HuH-7 (cell line): ENCODE measurements at places on chromosomes 16 and 17.
A peak's percentile ranks its signal among the peaks of the same experiment; 100 is the strongest.

- no peak for DNase-seq
Observed at GRCh38 chr16:52408191-52408845, 138.6 kb downstream of the TOX3 start.

DNA sequence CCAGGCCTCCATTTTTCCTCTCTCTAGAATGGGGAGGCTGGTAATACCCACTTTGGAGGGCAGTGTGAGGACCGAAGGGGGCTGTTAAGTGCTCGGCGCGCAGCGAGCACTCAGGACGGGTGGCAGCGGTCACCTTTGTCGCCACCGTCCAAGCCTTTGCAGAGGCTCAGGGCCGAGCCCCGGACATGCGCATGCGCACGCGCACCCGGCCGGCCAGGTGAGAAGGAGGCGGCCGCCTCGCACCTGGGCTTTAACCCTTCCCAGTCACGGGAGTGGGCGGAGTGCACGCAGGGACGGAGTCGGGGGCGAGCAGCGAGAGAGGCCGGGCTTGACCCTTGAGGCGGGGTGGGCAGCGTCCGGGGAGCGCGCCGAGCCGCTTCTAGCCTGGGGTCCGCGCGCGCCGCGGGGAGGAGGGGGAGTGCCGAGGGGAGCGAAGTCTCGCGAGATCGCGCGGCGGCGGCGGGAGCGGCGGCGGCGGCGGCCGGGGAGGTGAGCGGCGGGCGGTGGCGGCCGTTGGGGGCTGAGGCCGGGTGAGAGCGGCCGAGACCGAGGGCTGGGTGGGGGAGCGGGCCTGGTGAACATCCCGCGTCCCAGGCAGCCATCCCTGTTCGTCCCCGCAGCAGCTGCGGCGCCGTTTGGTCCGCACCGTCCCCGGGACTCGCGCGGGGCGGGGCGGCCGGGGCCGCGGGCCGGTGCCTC lies at the start of gene MRTFB:
Gene MRTFB (plus strand): TSS at position 443 of the 699 bp plus-strand sequence. CDS start 69,288 bp downstream, outside the sequence.
- peak; percentile 84 for DNase-seq

DNA sequence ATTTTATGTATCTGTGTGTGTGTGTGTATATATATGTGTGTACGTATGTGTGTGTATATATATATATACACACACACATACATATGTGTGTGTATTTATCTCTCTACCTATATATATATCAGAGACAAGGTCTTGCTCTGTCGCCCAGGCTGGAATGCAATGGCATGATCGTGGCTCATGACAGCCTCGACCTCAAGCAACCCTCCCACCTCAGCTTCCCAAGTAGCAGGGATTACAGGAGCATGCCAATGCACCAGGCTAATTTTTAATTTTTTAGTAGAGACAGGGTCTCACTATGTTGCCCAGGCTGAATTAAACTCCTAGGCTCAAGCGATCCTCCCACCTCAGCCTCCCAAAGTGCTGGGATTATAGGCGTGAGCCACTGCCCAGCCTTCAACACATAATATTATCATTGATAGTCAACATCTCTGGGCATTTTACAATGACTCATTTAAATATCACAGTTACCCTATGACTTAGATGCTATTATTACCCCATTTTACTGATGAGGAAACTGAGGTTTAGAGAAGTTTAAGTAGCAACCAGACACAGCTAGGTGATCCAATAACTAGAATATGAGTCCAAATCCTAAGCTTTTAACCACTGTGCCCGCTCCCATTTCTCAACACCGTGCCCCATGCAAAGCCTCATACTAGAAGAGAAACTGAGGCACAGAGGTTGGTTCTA lies 24.3 kb downstream of the G6PC3 start:
- no peak for DNase-seq

GRCh38 chr16:81601008-81601428 lies 156.4 kb downstream of the CMIP start:
- no peak for DNase-seq

- peak; percentile 45 for DNase-seq
Observed at GRCh38 chr17:32588982-32589381, 102.2 kb downstream of the CDK5R1 start.

- DNase-seq, result no peak
Observed at GRCh38 chr17:51044976-51045375, 75.7 kb downstream of the SPAG9 start.

- DNase-seq, result no peak
Observed at GRCh38 chr17:6660101-6660500, 8.5 kb downstream of the C17orf100 start.

DNA sequence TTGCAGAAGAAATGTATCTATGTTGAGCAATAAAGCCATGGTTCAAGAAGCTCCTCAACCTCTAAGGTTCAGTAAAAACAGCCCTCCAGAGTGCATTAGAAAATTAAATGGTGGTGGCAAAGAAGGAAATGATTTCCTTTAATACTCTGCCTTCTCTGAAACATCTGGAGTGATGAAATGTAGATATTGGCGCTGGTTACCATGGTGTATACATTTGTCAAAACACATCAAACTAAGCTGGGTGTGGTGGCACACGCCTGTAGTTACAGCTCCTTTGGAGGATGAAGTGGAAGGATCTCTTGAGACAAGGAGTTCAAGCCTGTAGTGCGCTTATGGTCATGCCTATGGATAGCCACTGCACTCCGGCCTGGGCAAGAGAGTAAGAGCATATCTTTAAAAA lies 6.0 kb downstream of the CAPNS2 start:
- no peak for DNase-seq

GRCh38 chr16:83592778-83593177 lies 215.0 kb upstream of the HSBP1 start:
- DNase-seq, result no peak
